Right ventricle myocardium inferior (tissue), 1 donor: ENCODE measurements at places on chromosomes 7 and 10.

- no peak for DNase-seq
Measured at GRCh38 chr7:11956991-11957390, 125.0 kb upstream of the THSD7A start.

DNA sequence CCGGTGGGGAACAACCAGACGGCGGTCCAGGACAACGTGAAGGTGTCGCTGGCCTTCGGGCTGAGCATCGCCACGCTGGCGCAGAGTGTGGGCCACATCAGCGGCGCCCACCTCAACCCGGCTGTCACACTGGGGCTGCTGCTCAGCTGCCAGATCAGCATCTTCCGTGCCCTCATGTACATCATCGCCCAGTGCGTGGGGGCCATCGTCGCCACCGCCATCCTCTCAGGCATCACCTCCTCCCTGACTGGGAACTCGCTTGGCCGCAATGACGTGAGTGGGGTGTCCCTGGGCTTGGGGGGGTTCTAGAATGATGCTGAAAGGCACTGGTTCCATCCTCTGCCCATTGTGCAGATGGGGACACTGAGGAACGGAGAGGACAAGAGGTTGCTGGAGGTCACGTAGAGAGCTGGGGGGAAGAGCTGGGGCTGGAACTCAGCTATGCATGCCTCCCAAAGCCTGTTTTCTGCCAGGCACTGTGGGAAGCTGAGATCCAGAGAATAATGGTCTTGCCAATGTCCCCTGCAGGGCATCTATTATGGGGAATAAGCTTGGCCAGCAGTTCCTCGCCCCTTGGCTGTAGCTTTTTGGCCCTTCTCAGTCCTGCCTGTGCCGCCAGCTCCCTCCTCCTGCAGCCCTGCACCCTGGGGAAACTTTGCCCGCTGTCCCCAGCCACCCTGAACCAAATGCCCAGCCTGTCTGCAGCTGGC, 523 bp downstream of the AQP1 start:
- DNase-seq: peak; percentile 70

GRCh38 chr10:97503406-97503805, 4.7 kb downstream of the UBTD1 start:
- DNase-seq: no peak

DNA sequence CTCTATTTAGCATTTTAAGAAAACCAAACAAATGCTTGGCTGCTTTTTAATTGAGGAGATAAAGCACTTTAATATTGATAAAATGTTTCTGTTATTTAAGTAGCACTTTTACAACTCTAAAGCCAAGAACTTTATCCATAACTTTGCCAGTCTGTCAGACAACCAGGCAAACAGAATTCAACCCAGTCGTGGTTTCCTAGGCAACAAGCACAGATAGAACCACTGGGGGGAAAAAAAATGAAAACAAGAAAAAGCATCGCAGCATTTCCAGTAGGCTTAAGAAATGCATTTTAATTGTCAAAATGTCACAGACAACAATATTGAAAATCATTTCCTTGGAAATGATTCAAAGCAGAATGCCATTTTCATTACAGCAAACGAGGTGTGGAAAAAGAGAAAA, 323.4 kb downstream of the PARD3 start:
- DNase-seq: no peak

- DNase-seq: no peak
Measured at GRCh38 chr7:140656548-140657515, 15.9 kb upstream of the ADCK2 start.

- DNase-seq: no peak
Measured at GRCh38 chr10:11037991-11038390, 20.3 kb downstream of the CELF2 start.

- DNase-seq: no peak
Measured at GRCh38 chr7:26709210-26709990, 155.0 kb downstream of the SKAP2 start.

DNA sequence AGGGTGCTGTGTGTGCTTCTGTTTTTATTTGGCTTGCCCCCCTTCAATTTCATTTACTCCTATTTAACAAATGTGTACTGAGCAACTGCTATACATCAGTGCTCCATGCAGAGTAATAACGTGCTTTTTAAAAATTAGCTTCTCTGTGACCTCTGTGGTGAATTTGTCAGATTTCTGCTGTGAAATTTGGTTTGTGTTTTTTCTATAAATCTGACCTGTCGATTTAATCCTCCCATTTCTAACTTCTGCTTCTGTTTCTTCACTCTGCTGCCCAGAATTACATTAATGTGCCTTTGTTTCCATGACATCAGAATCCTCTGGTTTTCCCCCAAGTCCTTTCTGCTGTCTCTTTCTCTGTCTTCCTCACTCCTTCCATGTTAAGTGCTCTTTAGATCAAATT, 123.8 kb upstream of the CACNA2D1 start:
- DNase-seq: no peak

DNA sequence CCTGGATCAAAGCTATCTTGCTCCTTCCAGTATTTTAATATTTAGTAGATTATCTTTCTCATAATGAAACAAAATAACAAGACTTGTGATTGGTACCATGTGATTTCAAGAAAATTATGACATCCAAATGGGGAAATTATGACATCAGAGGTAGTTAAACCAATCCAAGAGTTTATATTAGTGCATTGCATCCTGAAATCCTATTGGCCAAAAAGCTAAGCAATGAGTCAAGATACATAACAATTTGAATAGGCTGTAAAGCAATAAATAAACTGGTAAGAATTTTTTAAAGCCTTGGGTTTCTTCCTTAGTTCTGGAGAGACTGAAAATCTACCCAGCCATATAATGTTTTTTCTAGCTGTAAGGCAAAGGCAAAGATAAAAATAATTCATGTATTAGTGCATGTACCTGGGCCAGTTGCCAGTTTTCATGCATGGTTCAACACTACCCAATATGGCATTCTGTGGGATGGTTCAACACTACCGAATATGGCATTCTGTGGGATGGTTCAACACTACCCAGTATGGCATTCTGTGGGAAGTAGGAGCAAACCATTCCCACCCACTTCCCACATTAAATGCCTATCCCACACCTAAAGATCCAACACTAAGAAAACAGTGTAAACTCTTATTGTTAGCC, at the start of gene RNF148:
Gene RNF148, minus strand, starts transcription at position 51 of the 639 bp plus-strand sequence. CDS start 172 bp downstream, outside the sequence.
- no peak for DNase-seq

DNA sequence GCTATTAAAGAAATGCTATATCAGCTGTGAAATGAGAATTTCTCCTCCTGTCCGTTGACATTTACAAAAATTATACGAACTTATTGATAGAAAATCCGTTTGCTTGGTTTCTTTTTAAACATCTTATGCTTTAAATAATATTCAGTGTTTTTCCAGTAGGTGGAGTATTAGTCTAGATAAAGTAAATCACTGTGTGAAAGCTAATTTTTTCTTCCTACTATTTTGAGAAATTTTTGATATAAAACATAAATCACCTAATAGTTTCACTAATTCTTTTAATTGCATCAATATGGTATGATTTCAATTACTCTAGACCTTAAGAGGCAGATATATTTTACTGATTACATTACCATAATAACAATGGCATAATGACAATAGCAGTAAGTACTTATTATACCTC, 335.2 kb upstream of the C7orf33 start:
- no peak for DNase-seq

DNA sequence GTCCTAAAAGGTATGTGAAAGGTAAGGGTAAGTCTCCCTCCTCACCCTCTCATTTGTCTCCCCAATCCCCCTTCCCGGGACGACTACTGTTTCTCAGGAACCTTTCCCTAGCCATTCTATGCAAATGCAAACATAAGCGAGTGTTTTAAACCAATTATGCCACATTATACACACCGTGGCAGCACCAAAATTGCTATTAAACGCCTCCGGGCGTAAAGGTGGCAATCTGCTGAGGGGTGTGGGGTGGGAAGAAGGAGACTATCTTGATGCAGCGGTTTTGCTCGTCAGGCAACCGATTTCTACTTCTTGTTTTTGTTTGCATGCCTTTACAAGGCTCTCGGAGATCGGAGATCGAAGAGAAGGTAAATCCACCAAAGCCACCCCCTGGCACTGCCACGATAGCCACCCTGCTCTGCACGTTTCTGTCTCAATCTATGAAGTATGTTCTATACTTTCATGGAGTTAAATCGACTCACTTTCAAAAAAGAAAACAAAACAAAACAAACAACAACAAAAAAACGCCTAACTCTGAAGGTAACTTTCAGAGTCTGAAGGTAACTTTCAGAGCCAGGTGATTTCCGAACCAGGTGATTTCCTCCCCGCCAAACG, 46.0 kb upstream of the CDK1 start:
- no peak for DNase-seq

GRCh38 chr10:123614888-123615287, 51.3 kb upstream of the GPR26 start:
- no peak for DNase-seq

DNA sequence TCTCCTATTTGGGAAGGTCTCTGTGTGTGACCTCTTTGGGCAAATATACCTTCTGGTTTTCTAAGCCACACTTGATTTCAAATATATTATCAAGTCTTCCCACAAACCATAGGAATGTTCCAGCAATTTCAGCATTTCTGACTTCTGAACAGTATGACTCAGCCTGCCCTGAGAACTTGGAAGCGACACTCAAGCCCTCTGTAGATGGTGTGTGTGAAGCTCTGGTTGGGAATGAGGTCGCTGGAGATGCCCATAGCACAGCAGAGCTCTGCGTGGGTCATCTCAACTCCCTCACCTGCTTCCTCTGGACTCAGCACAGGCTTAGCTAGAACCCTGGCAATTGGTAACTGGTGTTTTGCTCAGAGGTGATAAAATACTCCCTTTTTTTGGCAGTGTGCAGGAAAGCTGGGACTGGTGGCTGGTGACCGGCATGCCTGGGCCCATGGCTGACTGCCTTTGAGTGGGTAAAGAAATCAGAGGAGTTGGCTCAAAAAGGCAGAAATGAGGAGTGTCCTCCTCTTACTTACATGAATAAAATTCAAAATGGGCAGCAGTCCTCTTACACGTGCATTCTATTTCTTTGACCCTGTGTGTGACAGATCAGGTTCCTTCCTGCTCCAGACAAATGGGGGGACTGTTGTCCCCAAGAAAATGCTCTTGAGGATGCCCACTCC, 87.5 kb upstream of the NRP1 start:
- no peak for DNase-seq

DNA sequence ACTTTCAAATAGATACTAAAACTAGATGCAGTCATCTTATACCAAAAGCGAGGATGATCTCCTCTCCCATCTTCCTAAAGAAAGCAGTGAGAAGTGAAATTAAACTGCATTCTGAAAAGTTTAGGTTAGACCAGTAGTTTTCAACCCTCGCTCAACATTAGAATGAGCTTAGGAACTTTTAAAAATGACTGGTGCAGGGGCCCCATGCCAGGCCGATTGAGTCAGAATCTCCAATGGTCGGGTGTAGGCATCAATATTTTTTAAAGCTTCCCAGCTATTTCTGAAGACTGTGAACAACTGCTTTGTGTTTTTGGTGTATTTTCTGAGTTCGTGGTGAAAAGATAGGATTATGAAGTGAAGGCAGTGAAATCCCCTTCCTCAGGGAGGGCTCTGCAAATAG, 146.0 kb downstream of the VTI1A start:
- no peak for DNase-seq

GRCh38 chr7:2190531-2190930, 42.2 kb downstream of the MAD1L1 start:
- DNase-seq: no peak

GRCh38 chr7:16599860-16600259, 45.7 kb downstream of the ANKMY2 start:
- DNase-seq: no peak

- DNase-seq: no peak
Measured at GRCh38 chr7:148492157-148492860, 98.3 kb upstream of the C7orf33 start.

- DNase-seq: no peak
Measured at GRCh38 chr7:98877146-98877545, 1.2 kb upstream of the TRRAP start.

DNA sequence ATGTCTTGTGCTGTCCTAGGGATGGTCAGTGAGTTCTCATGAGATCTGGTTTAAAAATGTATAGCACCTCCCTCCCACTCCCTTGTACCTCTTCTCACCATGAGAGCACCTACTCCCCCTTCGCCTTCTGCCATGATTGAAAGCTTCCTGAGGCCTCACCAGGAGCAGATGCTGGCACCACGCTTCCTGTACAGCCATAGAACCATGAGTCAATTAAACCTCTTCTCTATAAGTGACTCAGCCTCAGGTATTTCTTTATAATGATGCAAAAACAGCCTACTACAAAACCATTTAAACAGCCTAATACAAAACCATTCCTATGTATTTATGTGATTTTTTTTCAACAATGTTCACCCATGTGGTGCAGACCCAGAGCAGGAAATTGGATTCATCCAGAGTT, 32.0 kb downstream of the KDM7A start:
- no peak for DNase-seq
